ENCODE measurements at places on chromosomes 7 and 10. TPM values are rescaled to one million over a fixed set of nuclear protein-coding genes. Genes with fewer than 3 reads are reported as not detected.

- DNase-seq: no peak
Measured at GRCh38 chr7:39088730-39089593, 111.3 kb downstream of the POU6F2 start.

GRCh38 chr10:106557053-106557452, 607.5 kb downstream of the SORCS1 start:
- no peak for DNase-seq

- DNase-seq: no peak
Measured at GRCh38 chr10:121069061-121069850, 218.1 kb downstream of the WDR11 start.

GRCh38 chr7:8638076-8638475, 204.7 kb downstream of the NXPH1 start:
- DNase-seq: no peak

DNA sequence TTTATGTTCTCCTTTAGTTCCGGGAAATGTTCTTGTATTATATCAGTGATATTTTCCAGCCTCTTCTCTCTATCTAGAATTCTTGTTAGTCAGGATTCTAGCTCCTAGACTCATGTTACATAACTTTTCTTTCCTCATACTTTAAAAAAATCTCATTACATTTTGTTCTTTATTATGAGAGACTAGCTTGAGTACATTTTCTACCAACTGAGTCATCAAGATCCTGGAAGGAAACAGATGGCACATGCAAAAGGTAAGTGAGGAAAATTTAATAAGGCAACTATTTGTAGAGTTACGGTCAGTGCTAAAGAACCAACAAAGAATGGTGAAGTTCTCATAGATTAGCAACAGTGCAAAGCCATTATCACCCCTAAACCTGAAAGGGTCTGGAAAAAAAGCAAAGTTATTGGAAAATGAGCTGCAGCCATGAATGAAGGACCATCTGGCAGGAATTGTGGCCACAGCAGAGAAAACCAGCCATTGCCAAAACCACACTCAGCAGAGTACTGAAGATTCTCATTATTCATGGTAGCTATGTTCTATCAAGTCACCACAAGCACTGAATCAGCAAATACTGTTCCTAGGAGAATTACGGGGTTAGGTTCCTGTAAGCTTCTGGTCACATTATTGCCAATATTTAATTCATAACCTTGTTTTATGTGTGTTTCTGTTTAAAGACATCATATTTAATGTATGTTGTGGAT, 98.3 kb upstream of the C7orf33 start:
- no peak for DNase-seq

- DNase-seq: no peak
Measured at GRCh38 chr10:76149602-76150138, 718.2 kb downstream of the LRMDA start.

GRCh38 chr7:144410441-144410840, 6.9 kb upstream of the NOBOX start:
- no peak for DNase-seq

DNA sequence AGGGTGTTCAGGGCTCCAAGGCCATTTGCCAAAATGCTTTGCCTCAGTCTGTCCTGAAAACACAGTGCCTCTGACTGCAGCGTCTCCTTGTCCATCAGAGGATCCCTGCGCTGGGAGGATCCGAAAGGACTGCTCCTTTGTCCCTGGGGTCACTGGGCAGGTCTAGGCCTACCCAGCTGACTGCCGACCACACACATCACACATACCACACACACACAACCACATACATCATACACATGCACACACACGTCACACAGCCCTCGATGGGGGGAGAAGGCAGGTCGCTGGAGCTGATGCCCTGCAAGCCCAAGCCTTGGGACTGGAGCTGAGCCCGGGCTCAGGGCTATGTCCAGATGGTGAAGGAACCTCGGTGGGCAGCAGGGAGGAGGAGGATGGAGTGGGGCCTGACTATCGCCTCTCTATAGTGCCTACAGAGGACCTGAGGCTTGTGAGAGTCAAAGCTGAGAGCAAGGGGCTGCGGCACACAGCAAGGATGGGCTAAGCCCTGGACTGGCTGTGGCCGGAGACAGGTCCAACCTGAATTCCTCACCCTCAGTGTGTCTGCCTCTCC, 29.1 kb downstream of the GPRIN2 start:
- no peak for DNase-seq

DNA sequence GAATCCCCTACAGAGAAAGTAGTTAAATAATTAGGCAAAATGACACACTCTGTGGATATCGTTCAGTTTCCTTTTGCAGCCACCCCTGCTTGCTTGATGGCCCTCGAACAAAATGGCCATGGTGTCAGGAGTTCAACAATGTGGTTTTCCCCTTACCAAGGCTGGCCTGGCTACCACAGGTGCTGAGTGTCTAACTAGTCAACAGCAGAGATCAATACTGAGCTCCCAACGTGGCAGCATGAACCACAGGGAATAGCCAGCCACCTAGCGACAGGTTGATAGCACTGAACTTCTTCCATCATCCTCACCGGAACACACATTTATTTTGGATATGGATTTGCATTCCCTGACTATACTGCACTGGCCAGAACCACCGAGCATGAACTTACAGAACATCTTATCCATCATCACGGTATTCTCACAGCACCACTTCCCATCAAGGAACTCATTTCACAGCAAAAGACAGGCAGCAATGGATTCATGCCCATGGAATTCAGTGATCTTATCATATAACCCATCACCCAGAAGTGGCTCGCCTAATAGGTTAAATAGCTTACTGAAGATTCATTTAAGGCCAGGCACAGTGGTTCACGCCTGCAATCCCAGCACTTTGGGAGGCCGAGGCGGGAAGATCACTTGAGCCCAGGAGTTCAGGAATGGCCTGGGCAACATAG, 6.3 kb downstream of the C10orf67 start:
- DNase-seq: no peak

- DNase-seq: no peak
Measured at GRCh38 chr10:52747694-52748093, 24.9 kb downstream of the MBL2 start.

- no peak for DNase-seq
Measured at GRCh38 chr10:17801507-17801906, 7.6 kb upstream of the MRC1 start.

- no peak for DNase-seq
Measured at GRCh38 chr7:139254728-139255127, 23.7 kb downstream of the UBN2 start.

- DNase-seq: peak; percentile 47
Measured at GRCh38 chr10:2680821-2681220, 386.5 kb upstream of the PFKP start.

DNA sequence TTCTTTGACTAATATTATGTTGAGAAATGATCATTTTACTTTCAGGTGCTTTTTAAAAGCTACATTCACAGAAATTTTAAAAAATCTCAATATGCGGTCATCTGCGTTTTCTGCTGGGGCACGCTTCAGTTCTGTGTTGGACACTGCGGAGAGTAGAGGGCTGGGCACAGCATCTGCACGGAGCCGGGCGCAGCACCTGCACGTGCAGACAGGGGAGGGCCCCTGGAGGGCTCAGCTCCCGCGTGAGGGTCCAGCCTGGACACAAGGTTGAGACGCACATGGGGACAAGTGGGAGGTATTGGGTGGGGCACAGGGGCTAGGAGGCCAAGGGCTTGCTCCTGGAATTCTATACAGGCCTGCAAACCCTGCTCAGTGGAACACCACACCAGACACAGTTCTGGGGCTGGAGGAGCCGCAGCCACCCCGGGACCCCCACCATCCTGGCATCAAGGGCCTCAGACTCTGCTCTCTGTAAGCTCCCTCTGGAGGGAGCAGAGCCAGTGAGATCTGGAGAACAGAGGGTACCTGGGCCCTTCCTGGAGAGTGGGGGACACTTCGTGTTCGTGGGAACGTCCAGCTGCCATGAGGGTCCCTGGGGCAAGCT, 20.4 kb upstream of the FAM20C start:
- no peak for DNase-seq

DNA sequence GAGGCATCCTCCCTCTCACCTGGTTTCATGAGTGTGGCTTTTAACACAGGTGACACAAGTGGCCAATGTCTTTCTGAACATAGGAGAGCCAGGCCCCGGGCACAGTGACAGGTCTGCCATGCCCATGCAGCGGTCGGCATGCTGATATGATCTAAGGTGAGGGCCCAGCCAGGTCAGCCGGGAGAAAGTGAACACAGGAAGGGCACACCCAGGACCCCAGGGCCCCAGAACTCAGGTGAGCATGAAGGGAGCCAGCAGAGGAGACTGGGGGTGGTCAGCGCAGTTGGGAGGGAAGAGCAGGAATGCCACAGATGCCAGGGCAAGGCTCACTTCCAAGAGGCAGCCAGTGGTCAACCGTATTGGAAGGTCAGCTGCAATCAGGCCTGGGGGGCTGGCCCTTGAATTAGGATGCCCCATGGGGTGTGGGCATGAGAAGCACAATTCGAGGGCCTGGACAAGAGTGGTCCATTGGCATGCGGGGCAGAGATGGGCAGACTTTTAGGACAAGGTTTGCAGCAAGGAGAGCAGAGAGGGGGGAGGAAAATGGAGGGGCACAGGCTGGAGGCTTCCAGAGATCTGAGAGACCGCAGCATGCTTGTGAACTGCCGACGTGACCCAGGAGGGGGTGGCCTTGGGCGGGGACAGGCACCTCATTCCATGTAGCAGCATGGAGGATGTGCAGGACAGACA, 3.9 kb upstream of the INPP5A start:
- peak; percentile 29 for DNase-seq

DNA sequence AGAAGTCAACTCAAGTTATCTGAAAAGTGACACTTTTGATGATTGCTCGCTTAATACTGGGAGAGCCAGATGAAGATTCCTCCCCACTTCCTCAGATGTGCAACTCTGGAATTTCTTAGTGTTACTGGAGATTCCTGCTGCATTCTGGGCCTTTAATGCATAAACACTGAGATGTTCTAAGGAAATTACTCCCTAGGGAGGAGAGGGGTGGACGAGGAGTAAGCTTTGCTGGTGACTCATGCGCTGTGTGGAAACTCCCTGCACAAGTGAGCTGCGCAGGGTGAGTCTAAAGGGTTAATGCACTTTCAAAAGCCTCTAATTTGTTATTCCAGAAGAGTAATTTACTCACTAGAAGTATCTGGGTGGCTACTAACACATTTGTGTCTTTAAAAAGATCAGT, 46.3 kb downstream of the EGFR start:
- peak; percentile 59 for DNase-seq

GRCh38 chr10:114271075-114271778, 32.2 kb downstream of the VWA2 start:
- DNase-seq: no peak

GRCh38 chr7:77979219-77979618, 180.6 kb downstream of the PHTF2 start:
- no peak for DNase-seq

DNA sequence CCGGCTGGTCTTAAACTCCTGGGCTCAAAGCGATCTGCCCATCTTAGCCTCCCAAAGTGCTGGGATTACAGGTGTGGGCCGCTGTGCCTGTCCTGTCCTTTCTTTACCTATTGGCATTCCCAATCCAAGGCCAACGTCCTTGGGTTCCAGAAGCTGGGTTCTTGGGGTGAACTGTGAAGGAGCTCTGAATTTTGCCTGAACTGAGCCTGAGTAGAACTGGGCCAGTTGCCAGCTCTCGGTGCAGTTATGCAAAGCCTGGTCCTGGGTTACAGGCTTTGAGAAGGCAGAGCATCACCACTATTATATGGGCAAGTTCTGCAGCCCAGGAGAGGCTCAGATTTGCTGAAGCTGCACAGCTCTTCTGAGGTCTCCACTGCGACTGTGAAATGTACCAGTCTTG, 24.6 kb upstream of the SH2D4B start:
- no peak for DNase-seq

DNA sequence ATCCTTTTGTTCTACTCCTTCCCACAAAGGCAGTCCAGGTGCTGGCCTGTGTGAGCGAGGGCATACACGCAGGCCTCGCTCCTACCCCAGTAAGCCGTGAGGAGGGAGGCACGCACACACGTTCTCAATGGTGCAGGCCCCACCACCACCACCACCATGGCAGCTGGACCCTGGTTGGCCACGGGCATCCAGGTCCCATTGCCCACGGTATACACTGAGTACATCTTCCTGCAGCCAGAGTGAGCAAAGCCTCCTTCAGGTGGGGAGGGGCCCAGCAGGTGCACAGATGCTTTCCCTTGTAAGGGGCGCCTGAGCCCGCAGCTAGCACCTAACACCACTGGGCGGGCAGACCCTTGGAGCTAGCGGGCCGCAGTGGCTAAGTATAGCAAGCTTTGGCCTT, 373.3 kb upstream of the MKI67 start:
- no peak for DNase-seq

DNA sequence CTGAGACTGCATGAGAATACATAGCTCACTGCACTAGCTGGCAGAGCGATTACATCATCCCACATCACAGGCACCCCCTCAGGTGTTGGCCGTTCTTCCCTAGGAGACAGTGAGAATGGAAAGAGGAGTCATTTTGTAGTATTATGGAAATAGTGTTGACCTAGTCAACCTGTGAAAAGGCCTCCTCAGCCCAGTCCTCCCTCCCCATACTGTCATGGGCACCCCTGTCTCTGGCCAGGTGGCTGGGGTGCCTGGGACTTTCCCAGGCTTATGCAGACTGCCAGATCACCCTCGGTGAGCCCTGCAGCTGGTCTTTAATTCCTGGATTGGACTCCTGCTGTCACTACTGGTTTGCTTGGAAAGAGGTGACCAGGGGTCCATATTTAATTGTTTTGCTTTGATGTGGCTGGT, 4.0 kb downstream of the INPP5A start:
- no peak for DNase-seq

DNA sequence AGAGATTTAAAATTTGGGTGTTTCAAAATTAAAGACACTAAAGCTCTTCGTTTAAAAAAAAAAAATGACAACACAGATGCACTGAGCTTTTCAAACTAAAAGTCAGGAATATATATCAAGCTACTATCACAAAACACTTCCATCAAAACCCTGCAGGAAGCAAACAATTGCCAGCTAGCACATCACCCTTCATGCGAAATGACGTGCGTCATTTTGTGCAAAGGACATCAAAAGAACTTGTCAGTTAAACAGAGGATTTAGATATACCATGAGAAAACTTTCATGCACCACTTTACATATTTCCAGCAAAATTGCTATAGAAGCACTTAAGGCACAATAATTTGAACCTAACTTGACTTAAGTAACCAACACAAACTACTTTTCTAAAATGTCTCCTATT, 264.7 kb downstream of the GRM8 start:
- no peak for DNase-seq

DNA sequence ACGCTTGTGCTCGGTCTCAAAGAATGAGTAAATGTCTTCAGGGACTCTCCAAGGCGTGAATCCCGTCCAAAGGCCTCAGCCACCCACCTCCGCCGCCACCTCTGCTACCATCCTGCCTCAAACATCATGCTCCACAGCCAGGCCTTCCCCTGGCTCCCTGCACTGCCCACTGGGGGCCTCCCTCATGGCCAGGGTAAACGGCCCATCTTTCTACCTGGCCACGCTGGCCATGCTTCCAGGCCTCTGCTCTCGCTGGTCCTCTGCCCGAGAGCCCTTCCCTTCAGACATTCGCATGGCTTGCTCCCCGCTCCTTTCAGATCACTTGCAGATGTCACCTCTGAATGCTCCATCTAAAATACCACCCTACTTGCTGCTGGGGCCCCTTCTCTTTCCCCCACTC, 40.2 kb downstream of the ZNF783 start:
- no peak for DNase-seq

- DNase-seq: no peak
Measured at GRCh38 chr10:71878327-71879034, 27.4 kb upstream of the PSAP start.

The LIPM gene
- total RNA-seq: not detected

The HDAC9 gene
- total RNA-seq: 22.3 TPM

The ARPC1A gene
- 134 TPM for total RNA-seq

The ZSWIM8 gene
- 56.1 TPM for total RNA-seq

The SLC18A3 gene
- not detected for total RNA-seq

The OR9A2 gene
- not detected for total RNA-seq

The DNAJC9 gene
- total RNA-seq: 16.4 TPM

The PAPOLB gene
- 0.36 TPM for total RNA-seq

The C10orf120 gene
- total RNA-seq: not detected

The LIPN gene
- not detected for total RNA-seq

The DENND11 gene
- total RNA-seq: 13.0 TPM
